Activated T-helper 17 cell treated with anti-CD3 and anti-CD28 coated beads, Interleukin-2, amount 50 U/mL, for 72 hours (primary cell): ENCODE measurements at places on chromosomes 2 and 18.

GRCh38 chr18:78542204-78542603, 437.4 kb upstream of the SALL3 start:
- no peak for ATAC-seq

- ATAC-seq, result no peak
Observed at GRCh38 chr2:50962731-50963130, 69.2 kb downstream of the NRXN1 start.

GRCh38 chr2:29946505-29946904, 25.1 kb upstream of the ALK start:
- no peak for ATAC-seq

GRCh38 chr18:57995331-57995730, 48.7 kb upstream of the NEDD4L start:
- ATAC-seq, result no peak

GRCh38 chr2:30301551-30301950, 70.2 kb downstream of the LBH start:
- no peak for ATAC-seq

- no peak for ATAC-seq
Observed at GRCh38 chr2:174967691-174968260, 37.4 kb downstream of the CHN1 start.

GRCh38 chr2:209946539-209946938, 55.9 kb upstream of the RPE start:
- no peak for ATAC-seq

- no peak for ATAC-seq
Observed at GRCh38 chr2:45115181-45115580, 105.9 kb upstream of the SIX2 start.

- no peak for ATAC-seq
Observed at GRCh38 chr2:120437604-120438000, 91.7 kb downstream of the INHBB start.

DNA sequence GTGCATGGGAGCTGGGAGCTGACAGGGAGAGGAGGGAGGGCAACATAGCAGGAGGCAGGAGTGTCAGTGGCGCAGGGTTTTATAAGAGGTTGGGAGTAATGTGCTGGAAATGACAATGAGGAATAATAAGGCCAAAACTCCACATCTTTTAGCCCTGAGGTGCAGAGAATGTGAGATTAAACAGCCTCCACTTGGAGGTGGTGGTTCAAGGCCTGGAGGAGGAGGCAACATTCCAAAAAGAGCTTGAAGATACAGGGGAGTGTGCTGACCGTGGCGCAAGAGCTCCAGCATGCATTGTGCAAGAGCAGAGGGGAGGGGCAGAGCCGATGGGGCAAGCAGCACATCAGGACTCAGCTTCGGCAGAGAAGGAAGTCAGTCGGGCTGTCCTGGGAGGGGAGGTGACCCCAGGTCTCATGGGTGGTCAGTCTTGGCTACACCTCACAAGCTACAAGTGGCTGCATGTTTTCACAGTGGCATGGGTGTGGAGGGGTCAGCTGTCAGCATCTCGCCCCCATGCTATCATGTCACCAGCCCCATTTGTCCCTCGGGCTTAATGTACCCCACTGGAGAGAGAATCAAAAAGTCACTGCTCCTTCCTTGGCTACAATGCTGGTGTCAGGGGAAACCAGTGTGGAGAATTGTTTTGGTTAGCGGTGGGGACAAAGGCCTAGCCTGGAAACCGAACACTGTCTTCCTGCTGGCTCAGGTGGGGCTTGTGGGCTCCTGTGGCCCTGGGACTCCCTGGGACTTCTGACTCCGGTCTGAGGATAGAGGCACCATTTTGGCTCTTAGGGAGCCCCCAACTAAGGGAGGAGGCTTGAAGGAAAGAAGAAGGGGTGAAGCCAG, 208.0 kb downstream of the ZFP36L2 start:
- no peak for ATAC-seq

DNA sequence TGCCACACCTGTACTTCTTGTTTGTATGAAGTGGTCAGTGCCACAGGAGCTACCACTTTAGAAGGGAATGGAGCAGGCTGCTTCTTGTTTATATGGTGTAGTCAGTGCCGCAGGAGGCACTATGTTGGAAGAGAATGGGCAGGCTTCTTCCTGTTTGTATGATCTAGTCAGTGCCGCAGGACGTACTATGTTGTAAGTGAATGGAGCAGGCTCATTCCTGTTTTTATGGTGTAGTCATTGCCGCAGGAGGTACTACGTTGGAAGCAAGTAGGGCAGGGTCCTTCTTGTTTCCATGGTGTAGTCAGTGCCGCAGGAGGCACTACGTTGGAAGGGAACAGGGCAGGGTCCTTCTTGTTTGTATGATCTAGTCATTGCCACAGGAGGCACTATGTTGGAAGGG, 27.3 kb downstream of the TPO start:
- no peak for ATAC-seq

DNA sequence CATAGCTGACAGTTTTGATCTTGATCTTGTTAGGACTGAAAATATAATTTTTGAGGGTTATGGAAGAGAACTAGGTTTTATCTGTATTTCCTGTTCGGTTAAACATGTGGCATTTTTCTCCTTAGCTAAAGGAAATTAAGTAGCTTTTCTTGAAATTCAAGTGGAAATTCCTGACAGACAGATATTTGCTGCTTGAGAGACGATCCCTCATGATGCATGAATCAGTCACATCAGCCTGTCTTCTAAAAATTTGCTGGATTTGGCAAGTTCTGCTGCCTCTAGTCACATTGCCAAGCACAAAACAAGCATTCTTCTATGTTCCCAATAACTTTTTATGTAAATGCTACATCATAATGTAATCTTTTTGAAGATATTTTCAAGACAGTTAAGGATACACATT, 201.8 kb upstream of the ATP5MC3 start:
- ATAC-seq, result no peak

DNA sequence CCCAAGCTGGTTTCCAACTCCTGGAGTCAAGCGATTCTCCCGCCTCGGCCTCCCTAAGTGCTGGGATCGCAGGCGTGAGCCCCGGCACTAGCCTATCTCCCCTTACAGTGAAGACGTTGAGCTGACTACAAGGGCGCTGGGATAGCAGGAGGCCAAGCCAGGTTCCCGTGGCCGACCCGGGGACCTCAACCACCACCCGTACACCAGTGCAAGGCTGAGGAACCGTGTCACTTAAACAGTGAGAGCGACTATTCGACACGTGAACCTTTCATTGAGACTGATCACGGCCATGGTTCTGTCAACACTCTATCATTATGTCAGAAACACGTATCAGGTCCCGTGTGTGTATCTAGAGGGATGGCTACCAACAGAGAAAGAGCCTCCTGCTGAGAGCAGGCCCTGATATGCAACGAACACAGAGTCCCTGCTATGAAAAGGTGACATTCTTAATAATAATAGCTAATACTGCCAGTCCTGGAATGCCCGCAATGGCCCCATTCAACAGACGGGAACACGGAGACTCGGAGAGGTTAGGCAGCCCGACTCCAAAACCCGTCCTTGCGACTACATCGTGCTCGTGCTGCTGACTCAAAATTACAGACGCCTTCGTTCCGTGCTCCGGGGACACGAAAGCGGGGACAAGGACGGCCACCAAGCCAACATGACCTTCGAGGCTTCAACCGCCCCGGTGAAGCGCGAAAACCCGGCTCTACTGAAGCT, 833 bp downstream of the AFG3L2 start:
- no peak for ATAC-seq

DNA sequence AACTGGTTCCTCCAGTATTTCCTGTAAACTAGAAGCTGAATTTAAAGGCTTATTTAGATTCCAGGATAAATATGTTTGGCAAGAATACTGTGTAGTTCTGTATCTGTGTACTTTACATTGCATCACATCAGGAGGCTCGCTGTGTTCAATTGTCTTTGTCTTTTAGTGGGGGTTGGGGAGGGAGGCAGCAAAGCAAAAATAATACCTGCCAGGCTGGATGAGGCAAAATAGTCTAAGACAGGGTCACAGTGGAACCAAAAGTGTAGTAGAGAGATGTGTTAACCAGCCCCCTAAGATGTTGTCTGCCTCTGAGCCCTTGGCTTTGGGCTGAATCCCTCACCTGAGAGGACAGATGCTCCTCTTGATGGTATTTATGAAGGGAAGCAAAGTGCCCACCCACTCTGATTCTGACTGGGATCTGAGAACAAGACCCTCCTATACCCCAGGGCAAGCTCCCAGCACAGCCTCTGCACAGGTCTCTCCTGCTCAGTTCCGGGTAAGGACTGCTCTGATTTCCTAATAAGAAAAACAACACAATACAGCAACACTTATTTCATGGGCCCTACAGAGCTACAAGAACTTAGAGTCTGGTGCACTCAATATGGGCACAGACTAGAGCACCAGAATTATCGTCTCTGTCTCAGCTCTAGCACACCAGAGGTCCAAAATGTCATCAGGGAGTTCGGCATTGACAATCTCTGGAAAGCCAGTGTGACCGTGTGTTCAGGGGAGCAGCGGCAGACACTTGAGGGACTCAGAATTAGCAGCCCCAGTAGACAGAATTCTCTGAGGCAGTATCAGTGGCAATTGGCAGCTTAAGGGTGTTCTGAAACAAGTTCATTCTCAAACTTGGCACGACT, 7.2 kb upstream of the AFTPH start:
- no peak for ATAC-seq

DNA sequence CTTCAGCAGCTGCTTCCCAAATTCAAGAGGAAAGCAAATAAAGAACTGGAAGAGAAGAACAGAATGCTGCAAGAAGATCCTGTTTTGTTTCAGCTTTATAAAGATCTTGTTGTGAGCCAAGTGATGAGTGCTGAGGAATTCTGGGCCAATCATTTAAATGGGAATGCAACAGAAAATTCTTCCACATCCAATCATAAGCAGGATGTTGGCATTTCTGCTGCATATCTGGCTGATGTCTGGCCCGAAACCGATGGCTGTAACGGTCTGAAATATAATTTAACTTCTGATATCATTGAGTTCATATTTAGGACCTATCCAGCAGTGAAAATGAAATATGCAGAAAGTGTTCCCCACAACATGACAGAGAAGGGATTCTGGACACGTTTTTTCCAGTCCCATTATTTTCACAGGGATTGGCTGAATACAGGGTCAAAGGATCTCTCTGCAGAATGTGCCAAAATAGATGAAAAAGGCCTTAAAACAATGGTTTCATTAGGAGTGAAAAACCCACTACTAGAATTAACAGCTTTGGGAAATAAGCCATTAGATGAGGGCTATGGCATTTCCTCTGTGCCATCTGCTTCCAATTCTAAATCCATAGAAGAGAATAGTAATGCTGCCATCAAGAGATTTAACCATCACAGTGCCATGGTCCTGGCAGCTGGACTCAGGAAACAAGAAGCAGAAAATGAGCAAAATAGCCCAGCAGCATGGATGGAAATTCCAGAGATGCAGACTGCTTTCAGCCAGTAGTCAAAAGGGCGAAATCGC, 175.6 kb downstream of the MC4R start:
- no peak for ATAC-seq

GRCh38 chr2:14420851-14421250, 211.7 kb upstream of the LRATD1 start:
- no peak for ATAC-seq

- no peak for ATAC-seq
Observed at GRCh38 chr2:121596221-121597080, 52.8 kb downstream of the CLASP1 start.

DNA sequence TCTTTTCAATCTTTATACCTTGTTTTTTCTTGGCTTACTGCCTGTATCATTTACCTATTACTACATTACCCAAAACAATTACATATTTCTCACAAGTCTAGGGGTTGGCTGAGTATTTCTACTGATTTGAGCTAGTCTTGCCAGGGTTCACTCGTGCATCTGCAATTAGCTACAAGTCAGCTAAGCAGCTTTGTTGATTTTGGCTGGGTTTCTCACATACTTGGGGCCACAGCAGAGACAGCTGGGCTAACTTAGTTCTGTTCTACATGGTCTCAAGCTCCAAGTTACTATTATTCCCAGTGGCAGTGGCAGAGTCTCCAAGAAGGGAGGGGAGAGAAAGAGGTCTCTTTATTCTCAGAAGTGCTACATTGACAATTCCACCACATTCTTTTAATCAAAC, 54.7 kb upstream of the SP5 start:
- no peak for ATAC-seq

DNA sequence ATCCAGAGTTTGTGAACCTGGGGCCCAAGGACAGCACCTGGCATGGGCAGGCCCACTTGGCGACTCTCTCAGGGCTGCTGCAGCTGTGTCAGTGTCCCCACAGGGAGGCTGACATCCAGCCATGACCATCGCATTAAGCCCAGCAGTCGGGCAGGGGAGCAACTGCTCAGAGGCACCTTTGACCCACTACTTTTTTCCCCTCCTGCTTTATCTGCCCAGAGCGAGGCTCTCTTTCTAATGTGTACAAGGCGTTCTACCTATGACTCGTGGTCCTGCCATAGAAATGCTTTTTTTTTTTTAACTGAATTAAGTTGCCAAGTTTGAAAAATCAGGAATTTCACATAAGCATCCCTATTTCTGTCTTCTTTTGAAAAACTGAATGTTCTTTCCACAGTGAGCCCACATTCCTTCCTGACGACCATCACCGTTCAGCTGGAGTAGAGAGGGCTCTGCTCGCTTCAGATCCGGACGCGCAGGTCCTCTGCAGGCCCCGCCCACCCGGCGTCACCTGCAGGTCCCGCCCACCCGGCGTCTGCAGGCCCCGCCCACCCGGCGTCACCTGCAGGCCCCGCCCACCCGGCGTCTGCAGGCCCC, 403 bp upstream of the CLUL1 start:
- ATAC-seq, result peak; percentile 80

- ATAC-seq, result no peak
Observed at GRCh38 chr18:7914834-7915670, 347.9 kb downstream of the PTPRM start.

- no peak for ATAC-seq
Observed at GRCh38 chr2:15315411-15315810, 245.7 kb downstream of the NBAS start.

- no peak for ATAC-seq
Observed at GRCh38 chr2:237496428-237496827, 9.4 kb downstream of the MLPH start.

GRCh38 chr2:10987861-10988260, 76.1 kb downstream of the KCNF1 start:
- no peak for ATAC-seq

DNA sequence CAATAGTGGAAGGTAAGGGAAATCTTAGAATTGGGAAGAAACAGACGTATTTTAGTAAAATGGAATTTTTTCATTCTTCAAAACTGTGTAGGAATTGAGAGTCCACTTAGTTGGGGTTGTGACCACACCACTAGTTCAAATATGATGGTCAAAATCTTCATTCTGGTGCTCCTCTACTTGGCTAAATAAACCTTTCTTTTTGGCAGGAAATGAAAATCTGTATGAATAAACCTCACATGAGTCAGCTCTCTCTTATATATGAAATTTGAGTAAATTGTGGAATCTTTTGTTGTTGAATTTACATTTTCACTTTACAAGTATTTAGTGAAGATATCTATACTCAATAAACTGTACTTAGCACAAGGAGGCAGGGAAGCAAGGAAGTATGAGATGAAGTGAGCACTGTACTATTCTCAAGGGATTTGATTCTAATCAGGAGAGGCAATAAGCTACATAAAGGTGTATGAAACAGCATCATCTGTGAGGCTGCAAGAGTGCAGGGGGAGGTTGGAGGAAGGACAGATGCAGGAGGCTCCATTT, 20.5 kb downstream of the IL18R1 start:
- peak; percentile 62 for ATAC-seq
